ENCODE measurements at places on chromosomes 6 and 20.

- peak; percentile 80 for DNase-seq
Observed at GRCh38 chr20:46347841-46348803, 39.8 kb upstream of the CDH22 start.

DNA sequence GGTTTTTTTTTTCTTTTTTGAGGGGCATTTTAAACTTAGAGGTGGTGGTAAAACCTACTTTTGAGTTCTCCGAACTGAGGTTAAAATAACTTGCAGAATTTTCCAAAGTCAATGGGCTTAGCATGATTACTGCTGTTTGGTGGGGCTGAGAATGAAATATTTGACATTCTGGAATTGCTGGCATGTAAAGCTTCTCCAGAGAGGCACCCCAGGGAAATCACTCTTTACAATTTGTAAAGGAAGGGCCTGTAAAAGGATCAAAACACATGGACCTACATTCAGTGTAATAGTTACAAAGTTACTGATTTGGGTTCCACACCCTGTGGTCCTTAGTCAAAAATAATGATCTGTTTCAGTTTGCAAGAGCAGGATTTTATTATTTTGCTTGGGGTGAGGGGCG lies 5.5 kb downstream of the FAM217B start:
- no peak for DNase-seq

- DNase-seq = no peak
Observed at GRCh38 chr20:40961176-40961575, 67.4 kb upstream of the TOP1 start.

- DNase-seq = no peak
Observed at GRCh38 chr6:108710030-108710429, 138.2 kb upstream of the ARMC2 start.

DNA sequence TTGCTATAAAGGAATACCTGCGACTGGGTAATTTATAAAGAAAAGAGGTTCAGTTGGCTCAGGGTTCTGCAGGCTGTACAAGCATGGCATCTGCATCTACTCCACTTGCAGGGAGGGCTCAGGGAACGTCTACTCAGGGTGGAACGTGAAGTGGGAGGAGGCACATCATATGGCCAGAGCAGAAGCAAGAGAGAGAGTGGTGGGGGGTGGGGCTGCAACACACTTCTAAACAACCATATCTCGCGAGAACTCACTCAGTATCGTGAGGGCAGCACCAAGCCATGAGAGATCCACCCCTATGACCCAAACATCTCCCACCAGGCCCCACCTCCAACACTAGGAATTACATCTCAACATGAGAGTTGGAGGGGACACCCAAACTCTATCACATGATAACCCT lies 109.8 kb upstream of the SCAF8 start:
- DNase-seq = no peak

GRCh38 chr6:39432330-39433025 lies 110.0 kb upstream of the KCNK16 start:
- DNase-seq = no peak

Data from G401 (cell line).